ENCODE measurements at places on chromosomes 6 and 20. TPM values are rescaled to one million over a fixed set of nuclear protein-coding genes. Genes with fewer than 3 reads are reported as not detected.

The TGIF2 gene
- total RNA-seq = 12.4 TPM

The LMBRD1 gene
- 68.0 TPM for total RNA-seq

DNA sequence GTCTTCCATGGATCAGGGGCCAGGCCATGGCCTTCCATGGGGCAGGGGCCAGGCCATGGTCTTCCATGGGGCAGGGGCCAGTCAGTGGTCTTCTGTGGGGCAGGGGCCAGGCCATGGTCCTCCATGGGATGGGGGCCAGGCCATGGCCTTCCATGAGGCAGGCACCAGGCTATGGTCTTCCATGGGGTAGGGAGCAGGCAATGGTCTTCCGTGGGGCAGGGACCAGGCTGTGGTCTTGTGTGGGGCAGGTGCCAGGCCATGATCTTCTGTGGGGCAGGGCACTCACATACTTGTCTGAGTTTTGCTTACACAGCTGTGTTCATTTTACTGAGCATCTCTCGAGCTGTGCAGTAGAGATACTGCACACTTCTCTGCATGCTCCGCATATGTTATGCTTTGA lies 57.3 kb upstream of the THBS2 start:
- no peak for DNase-seq

DNA sequence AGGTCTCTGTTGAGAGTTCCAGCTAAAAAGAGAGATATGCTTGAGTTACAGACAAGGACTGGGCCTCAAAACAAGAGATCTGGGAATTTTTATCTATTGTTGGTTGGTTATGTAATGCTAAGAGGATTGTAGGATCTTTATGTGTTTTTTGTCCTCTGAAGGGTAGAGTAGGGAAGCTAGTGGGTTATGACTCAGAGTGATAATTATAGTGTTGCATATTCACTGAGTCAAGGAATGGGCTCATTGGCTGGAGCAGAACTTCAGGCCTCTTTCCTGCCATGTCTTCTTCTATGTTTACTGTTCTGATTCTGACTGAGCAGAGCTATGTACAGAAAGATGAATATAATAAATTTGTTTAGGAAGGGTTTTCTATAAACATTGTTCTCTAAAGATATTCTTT lies 66.1 kb upstream of the NOX3 start:
- no peak for DNase-seq

DNA sequence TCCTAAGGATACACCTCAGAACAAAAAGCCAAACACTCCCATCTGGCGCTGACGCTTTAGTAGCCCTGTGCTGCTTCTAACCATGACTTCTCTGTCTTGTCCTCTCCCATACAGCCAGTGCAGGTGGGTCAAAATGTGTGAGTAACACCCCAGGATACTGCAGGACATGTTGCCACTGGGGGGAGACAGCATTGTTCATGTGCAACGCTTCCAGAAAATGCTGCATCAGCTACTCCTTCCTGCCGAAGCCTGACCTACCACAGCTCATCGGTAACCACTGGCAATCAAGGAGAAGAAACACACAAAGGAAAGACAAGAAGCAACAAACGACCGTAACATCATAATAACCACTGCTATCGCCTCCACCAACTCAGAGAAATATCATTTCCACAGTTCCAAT lies 1.4 kb downstream of the DEFB132 start:
- DNase-seq = no peak

The BEND6 gene
- total RNA-seq = 0.32 TPM

DNA sequence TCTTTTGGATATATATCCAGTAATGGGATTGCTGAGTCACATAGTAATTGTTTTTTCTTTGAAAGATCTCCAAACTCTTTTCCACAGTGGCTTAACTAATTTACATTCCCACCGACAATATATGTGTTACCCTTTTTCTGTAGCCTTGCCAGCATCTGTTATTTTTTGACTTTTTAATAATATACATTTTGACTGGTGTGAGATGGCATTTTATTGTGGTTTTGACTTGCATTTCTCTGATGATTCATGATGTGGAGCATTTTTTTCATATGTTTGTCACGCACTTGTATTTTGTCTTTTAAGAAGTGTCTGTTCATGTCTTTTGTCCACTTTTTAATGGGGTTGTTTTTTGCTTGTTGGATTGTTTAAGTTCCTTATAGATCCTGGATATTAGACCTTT lies 58.9 kb upstream of the OPRM1 start:
- no peak for DNase-seq

- DNase-seq = no peak
Observed at GRCh38 chr6:14207448-14207847, 89.9 kb downstream of the CD83 start.
